ENCODE measurements at places on chromosomes 7 and 10.
A peak's percentile ranks its signal among the peaks of the same experiment; 100 is the strongest.

DNA sequence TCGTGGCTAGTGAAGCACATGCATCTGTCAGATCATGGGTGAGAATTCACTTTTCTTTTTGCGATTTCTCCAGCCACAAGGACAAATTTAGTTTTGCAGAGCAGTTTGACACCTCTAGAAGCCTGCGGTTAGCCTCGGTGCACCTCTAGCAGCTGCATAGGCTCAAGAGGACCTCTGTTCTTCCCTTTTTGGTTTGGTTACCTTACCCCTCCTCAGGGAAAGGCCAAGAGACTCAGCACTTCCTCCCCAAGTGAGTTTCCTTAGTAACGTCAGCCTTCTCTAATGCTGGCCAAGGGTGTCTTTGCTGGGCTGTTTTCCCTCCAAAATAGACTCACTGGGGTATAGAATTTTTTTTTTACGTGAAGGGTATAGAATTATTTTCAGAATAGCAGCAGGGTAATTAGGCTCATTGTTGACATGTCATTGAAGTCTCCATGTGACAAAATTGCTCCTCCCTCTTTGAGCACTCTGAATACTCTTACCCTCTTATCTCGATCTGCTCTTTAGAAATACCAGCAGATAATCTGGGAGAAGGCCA is 97.8 kb downstream of the AUTS2 start:
- DNase-seq = no peak

DNA sequence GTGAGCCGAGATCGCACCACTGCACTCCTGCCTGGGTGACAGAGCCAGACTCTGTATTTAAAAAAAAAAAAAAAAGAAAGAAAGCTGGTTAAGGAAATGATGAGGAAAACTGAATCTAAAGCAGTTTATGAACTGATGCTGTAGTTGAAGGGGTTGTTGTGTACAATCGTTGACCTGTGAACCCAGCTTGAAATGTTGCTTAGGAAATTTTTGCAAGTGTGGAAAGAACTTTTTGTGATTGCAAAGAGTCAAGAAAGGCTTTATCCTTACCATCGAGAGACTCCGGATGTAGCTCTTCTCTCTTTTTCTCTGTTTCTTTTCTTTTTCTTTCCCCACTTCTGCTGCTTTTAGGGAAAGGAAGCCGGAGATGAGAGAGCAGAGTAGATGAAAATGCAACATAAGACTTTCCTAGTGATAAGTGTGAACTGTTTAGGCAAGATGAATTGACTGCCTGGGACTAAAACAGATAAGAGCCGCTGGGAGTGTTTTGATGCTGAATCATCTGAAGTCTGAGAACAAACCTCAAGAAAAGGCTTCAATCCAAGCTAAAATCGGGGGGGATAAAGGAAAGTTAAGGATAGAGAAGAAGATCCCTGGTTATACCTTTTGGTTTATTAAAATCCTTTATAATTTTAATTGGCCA is 69.0 kb downstream of the TAF3 start:
- no peak for DNase-seq

DNA sequence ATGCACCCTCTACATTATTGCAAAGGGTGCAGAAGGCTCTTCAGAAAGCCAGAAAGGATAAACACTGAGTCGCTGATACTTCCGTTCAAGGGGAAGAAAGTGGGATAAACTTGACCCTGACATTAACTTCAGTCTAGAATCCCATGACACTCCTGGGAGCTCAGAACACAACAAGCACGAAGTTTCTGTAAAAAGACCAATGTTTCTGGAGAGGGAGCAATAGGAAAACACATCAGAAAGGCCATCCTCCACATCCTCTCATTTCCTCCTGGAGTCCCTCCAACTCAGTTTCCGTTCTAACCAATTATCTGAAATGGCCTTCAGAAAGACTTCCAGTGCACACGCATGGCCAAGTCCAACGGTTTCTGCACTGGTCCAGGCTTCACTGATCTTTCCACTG is 113.5 kb downstream of the SORBS1 start:
- peak; percentile 18 for DNase-seq

DNA sequence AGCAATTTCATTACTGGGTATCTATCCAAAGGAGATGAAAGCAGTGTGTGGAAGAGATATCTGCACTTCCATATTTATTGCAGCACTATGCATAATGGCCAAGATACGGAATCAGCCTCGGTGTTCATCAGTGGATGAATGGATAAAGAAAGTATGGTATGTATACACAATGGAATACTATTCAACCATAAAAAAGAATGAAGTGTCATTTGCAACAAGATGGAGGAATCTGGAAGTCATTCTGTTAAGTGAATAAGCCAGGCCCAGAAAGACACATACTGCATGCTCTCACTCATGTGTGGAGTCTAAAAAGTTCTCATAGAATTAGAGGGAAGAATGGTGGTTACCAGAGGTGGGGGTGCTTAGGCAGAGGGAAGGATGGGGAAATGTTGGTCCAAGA is 35.3 kb downstream of the CREM start:
- no peak for DNase-seq

DNA sequence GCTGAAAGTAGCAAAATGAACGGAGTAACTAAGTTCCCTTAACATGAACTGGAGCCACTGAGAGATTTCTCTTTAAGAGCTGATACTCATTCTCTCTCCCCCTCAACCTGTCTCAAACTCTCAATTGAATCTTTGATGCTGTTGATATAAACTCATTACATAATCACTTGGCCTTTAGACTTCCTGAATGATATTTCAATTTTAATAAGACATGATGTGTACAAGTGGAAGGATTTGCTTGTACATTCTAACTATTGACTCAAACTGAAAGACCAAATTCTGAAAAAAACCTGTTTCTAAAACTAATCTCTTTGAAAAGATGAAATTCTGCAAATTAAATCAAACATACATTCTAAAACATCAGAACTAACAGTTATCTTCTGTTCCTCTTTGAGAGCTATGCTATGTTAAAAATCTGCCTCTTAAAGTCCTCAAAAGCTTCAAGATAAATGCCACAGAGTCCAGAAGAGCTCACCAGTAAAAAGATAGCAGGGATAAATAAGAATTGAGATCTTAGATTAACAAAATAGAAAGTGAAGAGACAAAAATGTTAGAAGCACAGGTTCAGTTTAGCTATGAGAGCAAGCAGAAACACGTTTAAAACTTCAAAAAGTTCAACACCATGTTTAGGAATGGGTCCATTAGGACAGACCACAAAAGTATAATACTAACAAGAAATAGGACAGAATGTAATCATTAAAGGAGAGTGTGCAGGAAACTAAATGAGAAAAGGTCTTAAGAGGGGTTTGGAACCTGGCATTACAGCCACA is 46.1 kb downstream of the TNPO3 start:
- no peak for DNase-seq

DNA sequence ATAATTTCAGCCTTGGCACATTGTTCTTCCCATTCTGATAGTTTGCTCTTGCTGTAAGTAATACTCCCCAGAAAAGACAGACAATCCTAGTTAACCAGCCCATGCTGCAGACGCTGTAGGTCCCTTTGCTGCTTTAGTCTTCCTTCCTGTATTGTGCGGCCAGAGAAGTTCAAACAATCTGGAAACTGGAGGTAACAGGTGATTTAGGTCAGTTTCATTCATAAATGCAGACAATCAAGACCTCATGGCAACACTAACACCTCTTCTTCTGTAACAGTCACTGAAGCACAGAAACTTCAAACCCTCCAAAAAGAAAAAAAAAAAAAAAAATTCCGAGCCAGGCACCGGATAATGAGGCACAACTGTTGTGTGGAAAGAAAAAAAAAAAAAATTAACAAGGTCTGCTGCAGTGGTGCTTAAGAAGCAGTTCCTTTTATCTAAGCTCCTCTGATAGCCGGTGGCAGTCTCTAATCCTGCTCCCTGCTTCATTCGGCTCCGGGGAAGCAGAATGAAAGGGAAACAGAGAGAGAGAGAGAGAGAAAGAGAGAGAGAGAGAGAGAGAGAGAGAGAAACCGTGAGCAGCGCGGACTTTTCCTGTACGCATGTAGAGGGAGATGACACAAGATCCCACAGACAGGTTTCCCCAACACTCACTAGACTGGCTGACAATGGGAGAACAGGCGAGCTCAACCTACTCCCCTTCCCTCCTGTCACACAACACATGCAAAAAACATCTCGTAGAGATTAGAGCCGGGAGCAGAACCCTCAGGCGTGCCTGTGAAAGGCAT is at the start of gene SEMA3A:
SEMA3A (minus strand) TSS at position 306 of the 788 bp plus-strand sequence; CDS start at position 103, 203 bp downstream.
- peak; percentile 54 for DNase-seq

DNA sequence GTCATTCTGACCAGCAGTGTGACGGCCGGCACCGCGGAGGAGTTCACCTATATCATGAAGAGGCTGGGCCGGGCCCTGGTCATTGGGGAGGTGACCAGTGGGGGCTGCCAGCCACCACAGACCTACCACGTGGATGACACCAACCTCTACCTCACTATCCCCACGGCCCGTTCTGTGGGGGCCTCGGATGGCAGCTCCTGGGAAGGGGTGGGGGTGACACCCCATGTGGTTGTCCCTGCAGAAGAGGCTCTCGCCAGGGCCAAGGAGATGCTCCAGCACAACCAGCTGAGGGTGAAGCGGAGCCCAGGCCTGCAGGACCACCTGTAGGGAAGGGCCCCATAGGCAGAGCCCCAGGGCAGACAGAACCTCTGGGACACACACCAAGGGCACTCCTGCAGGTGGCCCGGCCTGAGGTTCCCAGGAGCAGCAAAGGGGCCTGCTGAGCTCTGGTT is 9.0 kb downstream of the RBP3 start:
- no peak for DNase-seq

Measured in AG08395 (cell line).